M059J (cell line): ENCODE measurements at places on chromosomes 1 and 21. TPM values are rescaled to one million over a fixed set of nuclear protein-coding genes. Genes with fewer than 3 reads are reported as not detected.

GRCh38 chr1:239817276-239817675 lies 274.4 kb upstream of the FMN2 start:
- peak; percentile 35 for DNase-seq

AKR7A2 gene
- 110 and 121 TPM in 2 replicates for total RNA-seq

DNA sequence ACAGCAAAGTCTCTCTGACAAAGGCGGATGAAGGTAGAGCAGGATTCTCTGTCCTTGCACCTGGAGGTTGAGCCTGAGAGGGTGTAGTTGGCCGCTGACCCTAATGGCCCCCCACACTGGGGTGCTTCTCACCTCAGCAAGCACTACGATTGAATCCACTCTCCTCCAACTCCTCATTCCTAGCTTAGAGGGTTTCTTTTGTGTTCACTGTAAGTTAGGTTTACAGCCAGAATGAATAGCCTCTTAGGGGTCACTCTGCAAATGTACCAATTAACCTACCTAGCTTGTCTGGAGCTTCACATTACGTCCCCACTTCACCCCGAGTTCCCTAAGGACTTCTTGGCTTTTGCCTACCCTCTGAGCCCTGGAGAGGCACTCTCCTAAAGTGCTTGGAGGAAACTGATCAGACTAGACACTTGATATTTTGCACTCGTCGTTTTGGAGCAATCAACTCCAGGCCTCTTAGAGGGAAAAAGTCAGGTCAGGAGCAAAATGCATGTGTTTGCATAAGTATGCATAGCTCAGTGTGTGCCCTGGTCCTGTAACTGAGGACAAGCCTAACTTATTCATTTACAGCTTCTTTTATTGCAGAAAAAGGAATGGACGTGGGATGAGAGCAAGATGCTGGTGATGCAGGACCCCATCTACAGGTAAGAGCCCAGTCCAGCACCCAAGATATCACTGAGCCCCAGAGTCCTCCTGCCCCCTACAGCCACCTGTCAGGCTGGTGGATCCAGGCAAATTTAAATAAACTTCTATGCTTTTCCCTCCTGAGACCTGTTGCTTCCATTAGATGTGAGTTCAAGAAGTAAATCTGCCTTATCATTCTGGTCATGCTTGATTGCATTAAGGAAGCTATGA lies 76.4 kb downstream of the SPATA46 start:
- no peak for DNase-seq

FCGR1A gene
- not detected in 2 replicates for total RNA-seq

- DNase-seq = peak; percentile 61
Measured at GRCh38 chr1:183198463-183198862, 12.4 kb downstream of the LAMC2 start.

RNF220 gene
- 56.3 and 72.9 TPM in 2 replicates for total RNA-seq
